Inflammatory macrophage (primary cell): ENCODE measurements at places on chromosomes 12 and 14.

GRCh38 chr12:131843527-131843926 lies 15.3 kb downstream of the MMP17 start:
- no peak for DNase-seq

DNA sequence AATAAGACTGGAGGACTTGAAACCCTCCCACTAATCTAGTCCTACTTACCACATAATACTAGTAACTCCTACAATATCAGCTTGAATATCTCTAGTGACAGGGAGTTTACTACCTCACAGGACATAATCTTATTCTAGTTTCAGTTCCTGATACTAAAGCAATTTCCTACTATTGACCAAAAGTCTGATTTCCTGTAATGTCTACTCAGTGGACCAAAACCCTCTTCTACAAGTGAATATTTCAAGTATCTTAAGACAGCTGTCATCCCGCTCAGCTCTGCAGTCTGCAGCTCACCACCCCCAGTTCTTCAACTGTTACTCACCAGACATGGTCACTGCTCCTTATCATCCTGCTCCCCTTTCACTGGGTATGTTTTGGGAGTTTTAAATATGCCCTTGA lies 70.8 kb upstream of the TMCC3 start:
- peak; percentile 40 for DNase-seq

- DNase-seq: no peak
These were observed 7.9 kb upstream of the HCAR1 start for GRCh38 chr12:122738571-122738970.

GRCh38 chr14:20998674-20999366 lies at the start of gene SLC39A2:
TSS of gene SLC39A2 (plus strand) at chr14:20999293. CDS start at chr14:20999447, 154 bp downstream.
- DNase-seq: peak; percentile 59

DNA sequence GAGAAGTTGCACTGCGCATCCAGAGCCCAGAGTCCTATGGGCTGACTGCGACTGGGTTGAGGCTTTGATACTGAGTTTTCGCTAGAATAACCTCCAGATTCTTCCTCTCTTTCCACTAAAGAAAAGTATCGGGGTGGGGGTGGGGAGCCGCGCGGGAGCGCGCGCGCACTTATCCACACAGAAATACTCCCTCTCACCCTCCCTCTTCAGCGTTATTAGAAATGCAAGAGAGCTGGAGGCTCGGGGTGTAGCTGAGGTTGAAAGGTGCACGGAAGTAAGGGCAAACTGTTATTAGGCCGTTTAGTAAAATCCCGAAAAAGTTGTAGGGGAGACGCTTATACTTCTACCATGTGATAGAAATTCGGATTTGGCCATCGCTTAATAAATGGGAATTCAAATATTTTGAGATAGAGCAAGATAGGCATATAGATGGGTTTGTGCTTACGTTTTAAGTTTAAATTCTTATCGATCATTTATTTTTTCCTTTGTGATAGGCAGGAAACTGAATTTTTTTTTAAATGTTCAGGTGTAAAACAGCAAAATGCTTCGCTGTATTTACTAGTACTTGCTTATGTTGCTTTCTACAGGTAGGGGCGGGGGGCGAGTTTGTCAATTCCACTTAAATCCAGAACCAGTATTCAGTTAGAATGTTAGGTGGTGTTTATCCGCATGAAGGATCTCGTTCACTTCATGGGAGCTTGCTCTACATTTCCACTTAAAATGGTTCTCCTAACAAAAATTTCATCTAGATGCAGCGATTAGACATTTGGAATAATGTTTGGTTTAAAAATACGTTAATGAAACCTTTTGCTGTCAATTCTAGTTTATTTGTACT lies 1.1 kb downstream of the ARHGAP5 start:
- peak; percentile 16 for DNase-seq

- no peak for DNase-seq
These were observed 10.1 kb downstream of the L2HGDH start for GRCh38 chr14:50301914-50302313.

DNA sequence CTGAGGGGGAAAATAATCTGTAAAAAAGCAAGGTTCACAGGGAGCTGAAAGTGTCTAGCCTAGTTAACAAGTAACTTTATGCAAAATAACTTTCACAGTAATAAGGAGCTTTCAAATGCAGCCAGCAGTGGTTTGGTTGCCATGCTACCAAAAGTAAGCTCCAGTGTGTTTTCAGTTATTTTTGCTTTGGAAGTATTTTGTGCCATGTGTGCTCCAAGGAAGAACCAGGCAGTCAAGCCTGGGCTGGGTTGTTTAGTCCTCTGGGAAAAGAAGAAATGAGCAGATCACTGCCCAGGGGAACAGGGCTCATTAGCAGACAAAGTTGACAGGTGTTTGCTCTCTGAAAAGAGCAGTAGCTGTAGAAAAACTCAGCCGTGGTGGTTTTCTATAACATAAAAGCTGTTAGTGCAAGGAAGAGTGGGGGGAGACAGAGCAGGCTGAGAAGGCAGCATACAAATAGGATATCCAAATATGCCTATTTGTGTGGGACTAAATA lies 92.8 kb upstream of the TMTC2 start:
- DNase-seq: no peak

GRCh38 chr12:100279159-100279558 lies 12.2 kb downstream of the SCYL2 start:
- no peak for DNase-seq

GRCh38 chr12:94636462-94637085 lies 13.8 kb downstream of the TMCC3 start:
- DNase-seq: no peak

GRCh38 chr12:125210104-125210755 lies 145.0 kb downstream of the AACS start:
- DNase-seq: no peak

- no peak for DNase-seq
These were observed 263.9 kb downstream of the KTN1 start for GRCh38 chr14:55843718-55844403.

DNA sequence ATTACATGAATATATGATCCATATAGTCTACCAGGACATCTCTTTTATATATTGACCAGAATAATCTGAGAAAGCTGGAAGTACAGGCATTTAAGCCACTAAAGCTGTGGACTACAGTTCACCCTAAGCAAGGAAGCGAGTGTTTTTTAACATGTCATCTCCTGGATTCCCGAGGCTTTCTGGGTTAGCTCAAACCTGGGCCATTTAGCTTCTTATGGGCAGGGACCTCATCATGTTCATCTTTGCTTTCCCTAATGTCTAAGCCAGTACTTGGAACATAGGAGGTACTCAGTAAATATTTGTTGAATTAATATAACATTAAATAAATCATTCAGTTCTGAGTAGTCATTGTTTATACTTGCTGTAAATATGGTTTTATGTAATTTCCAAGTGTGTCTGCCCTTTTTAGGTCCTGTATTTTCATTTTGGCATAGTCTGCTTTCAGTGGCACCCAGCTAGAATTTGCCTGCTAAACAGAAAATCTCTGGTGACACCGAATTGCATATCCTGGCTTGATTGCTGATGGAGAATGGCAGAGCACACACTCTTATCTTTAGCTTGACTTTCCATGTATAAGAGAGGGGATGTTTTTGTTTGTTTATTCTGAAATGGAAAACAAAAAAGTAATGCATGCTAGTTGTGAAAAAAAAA lies 344.5 kb downstream of the ZFP36L1 start:
- DNase-seq: no peak

- DNase-seq: no peak
These were observed 221.2 kb upstream of the TMPO start for GRCh38 chr12:98294051-98294805.

GRCh38 chr12:55765736-55766290 lies 22.9 kb downstream of the GDF11 start:
- DNase-seq: no peak

- DNase-seq: no peak
These were observed 233.3 kb downstream of the CACNA1C start for GRCh38 chr12:2286047-2286446.

DNA sequence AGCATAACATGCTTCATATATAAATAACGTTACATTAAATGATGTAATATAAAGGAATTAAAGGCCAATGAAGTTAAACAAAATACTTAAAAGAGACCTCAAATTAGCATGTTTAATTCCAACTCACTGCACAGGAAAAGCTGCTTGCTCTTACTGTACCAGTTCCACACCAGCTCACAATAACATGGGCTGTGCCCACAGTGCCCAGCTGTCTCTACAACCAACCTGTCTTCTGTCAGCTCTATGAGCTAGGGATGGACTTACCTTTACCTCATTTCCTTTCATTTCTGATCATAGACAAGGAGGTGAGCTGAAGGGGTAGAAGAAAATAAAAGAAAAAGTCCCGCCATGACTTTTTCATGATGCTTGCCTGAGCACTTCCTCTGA lies 64.8 kb downstream of the NKX2-1 start:
- DNase-seq: no peak

- DNase-seq: no peak
These were observed 9.6 kb upstream of the HSPB8 start for GRCh38 chr12:119169150-119169549.

DNA sequence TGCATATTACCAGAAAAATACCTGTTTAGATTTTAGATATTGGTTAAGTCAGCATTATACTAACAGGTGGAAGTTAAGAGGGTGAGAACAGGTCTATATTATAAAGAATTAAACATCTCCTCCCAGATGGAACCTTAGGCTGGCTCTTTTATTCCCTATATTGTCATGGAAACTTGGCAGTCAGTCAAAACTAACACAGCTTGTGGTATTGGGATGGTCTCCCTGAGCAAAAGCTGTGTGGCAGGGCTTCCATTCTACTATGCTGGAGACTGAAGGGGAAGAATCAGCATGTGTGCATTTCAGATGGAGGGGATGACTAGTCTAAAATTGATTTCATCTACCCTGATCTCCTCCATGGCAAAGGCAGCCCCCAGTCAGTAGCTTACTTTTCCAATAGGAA lies 66.7 kb downstream of the SMOC1 start:
- DNase-seq: no peak

- no peak for DNase-seq
These were observed 13.8 kb downstream of the BICD1 start for GRCh38 chr12:32120419-32120818.

GRCh38 chr14:52656905-52657304 lies 38.5 kb downstream of the ERO1A start:
- no peak for DNase-seq

DNA sequence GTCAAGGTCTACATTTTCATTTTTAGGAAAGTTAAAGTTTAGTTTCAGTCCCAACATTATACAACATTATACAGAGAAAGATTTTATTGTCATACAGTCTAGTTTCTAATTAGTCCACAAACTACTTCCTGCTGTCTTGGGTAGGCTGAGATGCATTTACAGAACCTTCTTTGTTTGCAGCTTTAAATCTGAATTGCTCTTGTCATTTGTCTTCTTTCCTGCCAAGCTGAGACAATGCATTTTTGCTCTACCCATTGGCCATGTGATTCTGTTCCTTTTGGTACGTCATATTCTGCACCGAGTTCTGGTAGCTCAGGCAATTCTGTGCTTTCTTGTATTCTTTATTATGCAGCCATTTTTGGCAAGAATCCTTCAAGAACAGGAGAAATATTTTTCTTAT lies 228.5 kb downstream of the ATP23 start:
- no peak for DNase-seq

- DNase-seq: peak; percentile 17
These were observed 31.7 kb downstream of the HIF1A start for GRCh38 chr14:61726778-61727658.

DNA sequence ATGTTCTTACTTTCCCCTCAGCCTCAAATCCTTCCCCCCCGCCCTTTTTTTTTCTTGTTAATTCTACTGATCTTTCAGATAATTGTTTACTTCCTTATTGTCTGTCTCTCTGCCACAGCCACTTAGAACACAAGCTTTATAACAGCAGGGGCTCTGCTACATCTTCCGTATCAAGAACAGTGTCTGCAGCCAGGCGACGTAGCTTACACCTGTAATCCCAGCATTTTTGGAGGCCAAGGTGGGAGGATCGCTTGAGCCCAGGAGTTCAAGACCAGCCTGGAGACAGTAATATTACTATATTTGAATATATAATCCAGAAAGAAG lies 5.4 kb downstream of the SOS2 start:
- DNase-seq: no peak

DNA sequence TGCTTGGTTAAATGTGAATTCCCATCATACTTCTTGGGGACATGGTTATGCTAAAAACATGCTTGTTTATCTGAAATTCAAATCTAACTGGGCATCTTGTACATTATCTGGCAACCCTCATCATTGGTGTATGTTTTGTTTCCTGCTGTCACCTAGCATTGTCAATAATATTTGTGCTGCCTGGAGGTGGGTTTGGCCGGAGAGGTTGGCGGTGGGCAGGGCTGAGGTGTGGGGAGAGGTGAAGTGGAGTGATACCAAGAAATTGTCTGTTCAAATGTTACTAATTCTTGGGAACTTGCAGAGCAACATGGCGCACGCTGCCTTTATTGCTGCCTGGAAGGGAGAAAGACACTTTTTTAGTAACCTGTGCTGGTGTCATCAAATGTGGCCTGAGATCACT lies 280.5 kb downstream of the VRK1 start:
- no peak for DNase-seq

DNA sequence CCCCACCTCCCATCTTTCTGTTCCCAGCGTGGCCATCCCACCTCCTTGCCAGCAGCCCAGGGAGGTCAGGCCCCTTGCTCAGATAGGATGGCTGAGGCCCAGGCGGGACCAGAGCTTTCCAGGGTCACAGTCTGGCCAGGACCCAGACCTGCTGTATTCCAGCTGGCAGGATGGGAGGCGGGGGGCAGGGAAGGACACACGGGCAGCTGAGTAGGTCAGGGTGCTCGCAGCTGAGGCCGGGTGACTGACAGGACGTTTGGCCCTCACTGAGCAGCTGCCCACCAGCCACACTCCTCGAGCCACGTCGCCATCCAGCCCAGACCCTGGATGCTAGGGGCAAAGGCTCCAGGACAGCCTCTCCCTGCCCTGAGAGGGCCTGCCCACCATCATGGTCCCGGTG lies 4.0 kb downstream of the NUDT14 start:
- no peak for DNase-seq

GRCh38 chr12:8455727-8456360 lies at the start of gene CLEC6A:
TSS of gene CLEC6A (plus strand) at chr12:8455962. CDS start at chr12:8456112, 150 bp downstream.
- peak; percentile 85 for DNase-seq

- DNase-seq: no peak
These were observed 393.3 kb upstream of the RPL10L start for GRCh38 chr14:47044841-47045240.

DNA sequence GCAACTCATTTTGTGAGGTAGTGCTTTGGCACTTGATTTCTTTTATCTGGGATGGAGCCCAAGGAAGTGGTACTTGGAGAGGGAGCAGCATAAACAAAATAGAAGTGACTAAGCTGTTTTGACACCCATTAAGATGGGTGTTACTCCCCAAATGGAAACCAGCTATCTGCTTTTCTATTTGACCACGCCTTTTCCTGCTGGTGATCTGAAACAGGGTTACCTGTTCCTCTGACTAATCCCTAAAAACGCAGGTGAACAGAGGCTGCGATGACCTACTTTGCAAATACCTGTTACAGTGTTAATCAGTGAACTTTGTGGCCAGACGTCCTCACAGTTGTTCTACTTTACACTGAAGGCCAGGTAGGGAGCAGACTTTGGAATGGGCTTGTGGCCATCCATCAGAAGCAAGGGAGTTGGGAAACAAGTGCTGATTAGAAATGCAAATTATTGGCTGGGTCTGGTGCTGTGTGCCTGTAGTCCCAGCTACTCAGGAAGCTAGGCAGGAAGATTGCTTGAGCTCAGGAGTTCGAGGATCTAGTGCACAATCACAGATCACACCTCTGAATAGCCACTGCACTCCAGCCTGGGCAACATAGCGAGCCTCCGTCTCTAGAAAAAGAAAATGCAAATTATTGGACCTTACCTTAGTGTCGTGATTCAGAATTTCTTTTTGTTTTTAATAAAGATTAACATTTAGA lies 58.3 kb upstream of the HECTD1 start:
- no peak for DNase-seq
